ENCODE measurements at places on chromosomes 3 and 15.

DNA sequence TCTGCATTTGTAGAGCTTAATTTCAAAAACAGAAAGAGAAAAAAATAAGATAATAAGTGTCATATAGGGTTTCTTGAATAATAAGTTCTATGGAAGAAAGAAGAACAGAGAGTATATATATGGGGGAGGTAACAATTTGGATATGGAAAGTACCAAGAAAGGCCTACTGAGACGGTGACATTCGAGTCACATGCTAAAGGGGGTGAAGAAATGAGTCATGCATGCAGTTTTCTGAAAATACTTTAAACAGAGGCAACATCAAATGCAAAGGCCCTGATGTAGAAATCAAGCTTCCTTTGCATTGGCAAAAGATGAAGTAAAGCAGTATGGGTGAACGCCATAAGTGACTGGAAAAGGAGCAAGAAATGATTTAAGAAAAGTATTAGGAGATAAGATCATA, 371.6 kb upstream of the ZNF385D start:
- DNase-seq = no peak

DNA sequence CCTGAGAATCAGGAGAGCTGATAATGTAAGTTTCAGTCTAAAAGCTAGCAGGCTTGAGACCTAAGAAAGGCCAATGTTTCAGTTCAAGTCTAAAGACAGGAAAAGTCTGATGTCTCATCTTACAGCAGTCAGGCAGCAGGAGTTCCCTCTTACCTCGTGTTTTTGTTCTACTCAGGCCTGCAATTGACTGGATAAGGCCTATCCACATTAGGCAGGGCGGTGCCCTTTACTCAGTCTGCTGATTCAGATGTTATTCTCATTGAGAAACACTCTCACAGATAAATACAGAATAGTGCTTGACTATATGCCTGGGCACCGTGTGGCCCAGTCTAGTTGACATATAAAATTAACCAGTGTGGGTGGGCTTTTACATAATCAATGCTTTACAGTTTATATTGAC, 122.4 kb downstream of the NR1D2 start:
- DNase-seq = no peak

DNA sequence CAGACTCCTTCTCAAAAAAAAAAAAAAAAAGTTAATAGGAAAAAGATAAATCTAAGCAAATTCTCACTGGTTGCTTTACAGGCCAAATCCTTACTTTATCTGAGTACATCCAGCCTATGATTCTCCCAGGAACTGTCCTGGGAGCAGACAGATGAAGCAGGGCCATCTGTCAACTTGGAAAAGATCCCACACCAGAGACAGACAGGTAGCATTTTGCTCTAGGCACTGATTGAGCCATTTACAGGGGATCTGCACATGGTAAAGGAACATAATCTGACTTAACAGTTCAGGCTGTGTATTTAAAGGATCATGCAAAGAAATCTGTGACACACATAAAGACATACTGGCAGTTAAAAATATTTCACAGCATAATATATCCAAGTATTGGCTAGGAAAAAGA, 1006.5 kb downstream of the TBL1XR1 start:
- peak; percentile 80 for DNase-seq

DNA sequence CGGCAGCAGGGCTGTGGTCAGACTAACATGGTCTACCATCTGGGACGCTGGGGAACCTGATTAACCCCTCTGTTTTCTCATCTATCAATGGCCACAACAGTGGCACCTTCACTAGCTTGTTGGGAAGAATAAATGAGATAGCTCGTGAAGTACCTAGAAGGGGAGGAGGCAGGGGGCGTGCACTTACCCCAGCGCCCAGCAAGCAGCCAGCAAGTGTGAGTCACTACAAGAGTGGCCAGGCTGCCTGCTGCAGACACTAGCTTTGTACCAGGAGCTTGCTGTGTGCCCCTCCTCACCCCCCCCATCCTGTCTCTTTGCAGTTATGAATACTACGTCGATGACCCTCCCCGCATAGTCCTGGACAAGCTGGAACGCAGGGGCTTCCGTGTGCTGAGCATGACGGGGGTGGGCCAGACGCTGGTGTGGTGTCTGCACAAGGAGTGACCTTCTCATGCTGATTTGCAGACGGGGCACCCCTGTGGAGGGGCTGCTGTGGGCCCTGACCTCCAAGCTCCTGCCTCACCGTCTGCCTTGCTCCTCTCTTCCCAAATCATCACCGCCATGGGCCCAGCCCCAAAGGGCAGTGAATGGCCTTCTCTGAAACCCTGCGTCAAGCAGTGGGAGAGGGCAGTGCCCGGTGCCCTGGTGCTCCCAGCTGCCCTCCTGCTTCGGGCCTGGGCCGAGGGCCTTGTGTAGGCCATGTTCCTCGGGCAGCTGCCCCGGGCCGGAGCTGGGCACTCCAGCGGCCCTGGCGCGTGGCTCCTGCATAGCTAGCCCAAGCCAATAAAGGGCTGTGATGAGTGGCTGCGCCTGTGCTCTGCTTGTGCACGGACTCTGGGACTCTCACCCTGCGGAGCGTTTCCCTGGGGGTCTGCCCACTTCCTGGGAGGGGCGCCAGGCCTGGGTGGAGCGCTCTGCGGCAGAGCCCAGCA, 2.6 kb upstream of the C15orf62 start:
- no peak for DNase-seq

GRCh38 chr3:156206157-156206556, 85.8 kb downstream of the KCNAB1 start:
- no peak for DNase-seq

GRCh38 chr15:78272776-78273175, 8.4 kb downstream of the DNAJA4 start:
- no peak for DNase-seq

GRCh38 chr3:116039651-116039985, 405.7 kb downstream of the LSAMP start:
- DNase-seq = no peak

GRCh38 chr3:12301031-12301430, 12.2 kb downstream of the PPARG start:
- no peak for DNase-seq

DNA sequence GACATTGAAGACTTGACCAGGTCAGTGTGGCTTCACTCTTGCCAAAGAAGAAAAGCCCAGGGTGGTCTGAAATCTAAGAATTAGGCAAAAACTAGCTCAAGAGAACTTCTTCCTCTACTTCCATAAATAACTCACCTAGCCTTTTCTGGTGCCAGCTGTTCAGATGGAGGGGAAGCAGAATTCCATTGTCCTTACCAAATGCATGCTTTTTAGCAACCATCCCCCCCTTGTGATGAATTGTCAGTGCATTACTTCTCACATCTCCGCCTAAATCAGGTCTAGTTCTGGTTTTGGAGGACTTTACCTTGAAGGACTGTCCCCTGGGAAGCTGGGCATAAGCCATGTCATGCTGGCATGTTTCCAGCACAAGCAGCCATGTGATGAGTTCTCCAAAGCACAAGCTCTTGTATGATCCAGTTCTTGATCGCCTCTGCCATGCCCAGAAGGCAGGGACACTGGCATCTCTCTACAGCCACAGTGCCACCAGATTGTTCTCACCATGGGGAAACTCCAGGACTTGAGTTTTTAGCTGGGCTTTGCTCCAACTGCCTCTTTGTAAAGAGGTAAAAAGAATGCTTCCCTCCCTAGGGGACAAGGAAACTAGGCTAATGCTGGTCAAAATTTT, 96.4 kb upstream of the IL12A start:
- no peak for DNase-seq

- no peak for DNase-seq
Measured at GRCh38 chr3:172070269-172070668, 30.9 kb downstream of the FNDC3B start.

DNA sequence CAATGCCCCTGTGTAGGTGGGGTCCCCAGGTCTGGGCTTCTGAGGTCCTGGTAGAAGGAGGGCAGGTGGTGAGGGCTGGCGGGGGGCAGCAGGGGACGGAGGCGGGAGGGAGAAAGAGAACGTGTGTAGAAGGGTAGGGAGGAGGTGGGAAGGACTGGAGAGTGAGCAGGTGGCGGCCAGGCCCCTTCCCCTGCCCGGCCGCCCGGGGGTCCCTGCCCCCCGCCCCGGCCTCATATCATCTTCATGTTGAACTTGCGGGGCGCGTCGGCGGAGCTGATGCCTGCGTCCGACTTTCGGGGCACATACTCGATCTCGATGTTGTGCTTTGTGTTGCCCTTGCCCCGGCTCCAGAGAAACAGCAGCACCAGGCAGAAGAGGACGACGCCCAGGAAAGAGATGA, 18.9 kb downstream of the LINGO1 start:
- no peak for DNase-seq

- DNase-seq = no peak
Measured at GRCh38 chr3:129060276-129061022, at the start of gene GP9. TSS of gene GP9 (plus strand) at chr3:129060779. CDS start at chr3:129061740, 961 bp downstream.

GRCh38 chr15:59522988-59523461, 85.0 kb downstream of the FAM81A start:
- DNase-seq = no peak

DNA sequence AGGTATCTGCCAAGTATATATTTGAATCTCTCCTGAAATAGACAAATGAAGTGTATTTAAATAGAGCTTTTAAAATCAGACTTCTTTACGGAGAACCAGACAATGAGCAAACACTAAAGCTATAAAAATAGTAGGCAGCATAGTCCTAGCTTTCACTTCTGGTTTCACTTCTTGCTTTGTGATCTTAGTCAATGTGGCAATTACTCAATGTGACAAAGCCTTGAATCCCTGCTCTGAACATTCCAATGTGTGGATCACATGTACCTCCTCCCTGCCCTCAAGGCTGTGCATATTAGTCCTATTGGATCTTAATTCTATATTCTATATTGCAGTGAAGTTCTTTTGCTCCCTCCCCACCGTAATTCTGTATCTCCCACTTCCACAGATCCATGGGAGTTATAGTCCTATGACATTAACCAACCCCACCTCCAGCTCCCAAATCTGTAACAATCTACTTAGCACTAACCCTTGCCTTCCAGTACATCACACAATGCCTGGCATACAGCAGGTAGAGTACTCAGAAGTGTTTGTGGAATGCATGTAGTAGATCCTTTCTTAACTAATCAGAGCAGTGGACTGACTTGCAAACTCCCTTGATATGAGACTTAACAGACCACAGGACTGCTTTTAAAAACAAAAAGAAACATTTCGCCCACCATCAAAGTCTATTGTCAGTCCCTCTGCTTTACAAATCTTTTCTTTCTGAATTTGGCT, 24.3 kb upstream of the CP start:
- DNase-seq = no peak

- DNase-seq = no peak
Measured at GRCh38 chr3:167626490-167626889, 27.3 kb downstream of the WDR49 start.

GRCh38 chr3:191385101-191385500, 54.8 kb upstream of the UTS2B start:
- no peak for DNase-seq

DNA sequence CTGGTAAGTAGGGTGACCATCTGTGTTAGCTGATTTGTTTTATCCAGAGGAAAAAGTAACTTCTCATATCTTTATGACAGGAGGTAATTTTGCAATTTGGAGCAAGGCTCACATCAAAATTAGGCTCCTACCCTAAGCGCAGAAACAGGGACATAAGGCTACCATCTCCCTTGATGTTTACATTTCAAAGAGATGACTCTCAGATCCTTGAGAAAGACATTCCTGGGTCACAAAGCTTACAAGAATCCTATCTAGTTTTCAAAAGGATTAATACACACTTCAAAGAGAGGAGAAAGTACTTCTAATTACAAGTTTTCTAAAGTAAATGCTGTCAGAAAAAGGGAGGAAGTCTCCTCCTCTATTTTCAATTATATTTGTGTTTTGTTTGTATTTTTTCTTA, 7.0 kb downstream of the ZPLD1 start:
- DNase-seq = no peak

GRCh38 chr3:94036909-94037507, 8.6 kb upstream of the STX19 start:
- no peak for DNase-seq

- DNase-seq = no peak
Measured at GRCh38 chr3:187919544-187919943, 174.3 kb upstream of the BCL6 start.

- DNase-seq = no peak
Measured at GRCh38 chr3:161148832-161149475, 43.8 kb upstream of the B3GALNT1 start.

- DNase-seq = no peak
Measured at GRCh38 chr3:8509961-8510360, 8.3 kb downstream of the LMCD1 start.

DNA sequence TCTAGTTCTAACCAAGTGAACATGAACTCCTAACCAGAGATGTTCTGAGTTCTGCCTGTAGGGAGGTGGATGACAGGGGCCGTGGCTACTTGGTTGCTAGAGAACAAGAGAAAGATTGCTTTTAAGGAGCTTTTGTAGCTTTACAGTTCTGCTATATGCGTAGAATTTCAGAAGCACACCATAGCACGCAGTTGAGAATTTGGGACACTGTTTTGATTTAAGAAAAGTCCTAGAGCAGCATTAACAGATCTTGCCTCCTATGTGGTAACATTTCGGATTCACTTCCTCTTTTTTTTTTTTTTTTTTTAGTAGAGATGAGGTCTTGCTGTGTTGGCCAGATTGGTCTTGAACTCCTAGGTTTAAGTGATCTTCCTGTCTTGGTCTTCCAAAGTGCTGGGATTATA, 181.7 kb downstream of the TCF12 start:
- DNase-seq = no peak

GRCh38 chr3:51799879-51800749, 21.1 kb upstream of the IQCF6 start:
- peak; percentile 55 for DNase-seq

GRCh38 chr3:15633766-15634598, 32.4 kb downstream of the BTD start:
- no peak for DNase-seq

DNA sequence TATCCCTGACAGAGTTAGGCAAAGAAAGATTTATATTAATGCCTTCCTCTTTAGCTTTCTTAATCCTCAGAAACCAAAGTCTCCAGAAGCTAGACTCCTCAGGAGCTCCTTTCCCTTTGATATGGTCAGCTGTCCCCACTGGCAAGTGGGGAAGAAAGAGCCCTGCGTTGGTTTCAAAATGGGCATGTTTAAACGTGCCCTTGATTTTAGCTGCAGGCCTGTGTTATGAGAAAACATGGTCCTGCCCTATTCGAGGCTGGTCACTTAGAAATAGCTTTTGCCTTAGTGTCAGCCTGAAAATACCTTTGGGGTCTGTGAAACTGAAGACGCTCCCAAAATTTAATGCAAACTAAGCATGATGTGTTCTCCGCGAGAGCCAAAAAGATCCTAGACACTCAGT, 135.5 kb upstream of the RARB start:
- peak; percentile 25 for DNase-seq

DNA sequence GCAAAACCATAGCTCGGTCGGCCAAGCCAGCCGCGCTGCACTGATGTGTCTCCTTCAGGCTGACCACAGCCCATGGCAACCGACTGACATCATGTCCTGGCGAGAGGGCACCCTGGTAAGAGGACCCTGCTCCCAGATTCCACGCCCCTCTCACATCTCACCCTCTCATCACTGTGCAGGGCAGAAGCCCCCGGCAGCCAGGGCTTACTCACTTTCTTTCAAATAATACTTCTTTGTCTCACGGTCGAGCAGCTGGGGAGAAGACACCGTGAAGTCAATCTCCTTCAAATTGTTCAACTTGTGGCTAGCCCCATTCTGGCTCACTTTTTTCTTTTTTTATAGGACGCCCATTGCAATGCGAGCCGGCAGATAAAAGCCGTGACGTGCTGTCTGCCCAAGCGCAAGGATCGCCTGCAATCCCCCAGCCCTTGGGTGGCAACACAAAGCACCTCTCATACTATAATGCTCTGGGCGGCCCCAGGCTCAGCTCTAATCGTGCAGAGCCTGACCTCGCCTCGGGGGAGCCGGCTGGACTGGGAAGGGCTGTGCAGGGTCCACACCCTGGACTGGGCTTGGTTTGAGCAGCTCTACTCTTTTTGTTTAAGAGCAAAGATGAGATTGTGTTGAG, 33.6 kb downstream of the VGLL4 start:
- DNase-seq = peak; percentile 90

GRCh38 chr15:27514526-27514925, 543.5 kb downstream of the GABRG3 start:
- no peak for DNase-seq
